ENCODE measurements at places on chromosomes 6 and 20. TPM values are rescaled to one million over a fixed set of nuclear protein-coding genes. Genes with fewer than 3 reads are reported as not detected.

- peaks cover 10% of the 10 kb centered on the region for H3K27me3 ChIP-seq
- H3K4me1 ChIP-seq: no peaks in the 10 kb centered on the region
- H3K36me3 ChIP-seq: no peaks in the 10 kb centered on the region
- DNase-seq: no peak
These were observed 167.5 kb downstream of the SOD2 start for GRCh38 chr6:159525445-159526025.

The HLA-DQA2 gene
- total RNA-seq: not detected

- DNase-seq: no peak
- no peak overlapping the region for H3K4me3 ChIP-seq
- H3K4me1 ChIP-seq: no peaks in the 10 kb centered on the region
- H3K36me3 ChIP-seq: no peaks in the 10 kb centered on the region
- no peaks in the 10 kb centered on the region for H3K27me3 ChIP-seq
These were observed 361.4 kb upstream of the JAG1 start for GRCh38 chr20:11035211-11035610.

The TMC2 gene
- total RNA-seq: not detected

GRCh38 chr6:158645064-158646022 is 800 bp upstream of the DYNLT1 start:
- peaks cover 30% of the 10 kb centered on the region for H3K36me3 ChIP-seq
- peak; percentile 44 for DNase-seq
- no peaks in the 10 kb centered on the region for H3K27me3 ChIP-seq
- H3K4me3 ChIP-seq: peak overlapping the region; percentile 100
- peaks cover 69% of the 10 kb centered on the region for H3K4me1 ChIP-seq

- peak; percentile 30 for DNase-seq
- H3K27me3 ChIP-seq: peaks cover 5% of the 10 kb centered on the region
- no peak overlapping the region for H3K4me3 ChIP-seq
- no peak overlapping the region for H3K27ac ChIP-seq
These were observed 674 bp downstream of the NRSN1 start for GRCh38 chr6:24126586-24127192.

DNA sequence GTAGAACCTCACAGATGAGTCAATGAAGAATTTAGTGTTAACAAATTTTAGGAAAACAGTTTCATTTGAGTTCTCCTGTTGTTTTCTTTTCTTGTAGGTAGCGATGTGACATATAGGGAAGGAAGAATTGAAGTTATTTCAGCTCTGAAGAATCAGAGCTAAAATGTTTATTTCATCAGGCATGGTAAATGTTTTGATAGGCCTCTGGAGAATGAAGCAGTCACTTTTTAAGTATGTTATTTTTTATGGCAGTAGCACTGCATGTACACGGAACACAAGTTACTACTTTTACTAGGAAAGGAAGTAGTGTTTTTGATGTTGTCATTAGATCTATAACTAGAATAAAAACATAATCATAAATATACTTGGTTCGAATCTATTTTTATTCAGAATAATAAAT is 1357.3 kb upstream of the CITED2 start:
- no peak overlapping the region for H3K4me3 ChIP-seq
- no peaks in the 10 kb centered on the region for H3K36me3 ChIP-seq
- no peak overlapping the region for H3K27ac ChIP-seq

- peak overlapping the region; percentile 70 for H3K4me3 ChIP-seq
- peak overlapping the region; percentile 97 for H3K27ac ChIP-seq
- DNase-seq: peak; percentile 72
These were observed 3.8 kb downstream of the DIDO1 start for GRCh38 chr20:62922451-62922921.

DNA sequence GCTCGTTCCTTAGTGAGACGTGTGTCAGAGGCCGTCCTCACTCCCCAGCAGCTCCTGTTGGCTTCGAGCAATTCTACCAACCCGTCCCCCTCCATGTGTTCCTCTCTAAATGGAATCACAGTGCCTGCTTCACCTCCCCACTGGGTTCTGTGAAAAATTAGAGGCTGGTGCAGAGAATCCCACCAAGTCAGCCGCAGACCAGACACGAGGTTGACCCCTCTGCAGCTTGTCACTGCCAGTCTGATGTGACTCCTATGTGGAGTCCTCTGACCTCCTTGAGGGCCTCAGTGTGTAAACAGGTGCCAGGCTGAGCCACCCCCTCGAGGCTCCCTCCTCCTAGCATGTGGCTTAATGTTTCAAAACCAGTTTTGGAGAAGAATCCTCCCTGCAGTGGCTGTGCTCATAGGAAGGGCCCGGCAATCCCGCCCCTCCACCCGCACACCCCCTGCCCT is 12.6 kb upstream of the IRF4 start:
- no peak overlapping the region for H3K27ac ChIP-seq
- H3K4me1 ChIP-seq: peaks cover 16% of the 10 kb centered on the region
- DNase-seq: no peak
- H3K27me3 ChIP-seq: peaks cover 33% of the 10 kb centered on the region
- no peak overlapping the region for H3K4me3 ChIP-seq
- no peaks in the 10 kb centered on the region for H3K36me3 ChIP-seq

- H3K4me1 ChIP-seq: peaks cover 27% of the 10 kb centered on the region
- H3K27me3 ChIP-seq: peaks cover 4% of the 10 kb centered on the region
- DNase-seq: no peak
- no peak overlapping the region for H3K4me3 ChIP-seq
- no peak overlapping the region for H3K27ac ChIP-seq
These were observed 35.3 kb upstream of the EZR start for GRCh38 chr6:158854214-158855101.

The GSTA2 gene
- not detected for total RNA-seq

The BMP7 gene
- total RNA-seq: not detected

DNA sequence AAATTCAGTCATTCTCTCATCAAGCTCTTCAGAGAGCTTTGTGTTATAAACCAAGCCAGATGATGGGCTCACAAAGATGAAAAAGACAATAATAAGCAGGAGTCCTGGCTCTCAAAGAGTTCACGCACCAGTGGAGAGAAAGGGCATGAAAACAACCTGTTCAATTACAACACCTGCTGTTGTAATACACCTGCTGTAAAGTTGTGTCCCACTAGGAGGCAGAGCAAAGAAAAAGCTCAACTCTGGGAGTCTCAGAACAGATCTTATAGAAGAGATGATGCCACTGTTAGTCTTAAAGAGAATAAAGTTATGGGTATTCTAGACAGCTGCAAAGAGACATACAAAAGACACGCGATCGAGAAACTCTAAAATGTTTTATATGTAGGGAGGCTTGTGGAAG is 100.6 kb downstream of the DCDC2 start:
- no peak for DNase-seq
- no peak overlapping the region for H3K27ac ChIP-seq
- no peak overlapping the region for H3K4me3 ChIP-seq
- H3K4me1 ChIP-seq: peaks cover 6% of the 10 kb centered on the region

The MICB gene
- total RNA-seq: 60.8 TPM

DNA sequence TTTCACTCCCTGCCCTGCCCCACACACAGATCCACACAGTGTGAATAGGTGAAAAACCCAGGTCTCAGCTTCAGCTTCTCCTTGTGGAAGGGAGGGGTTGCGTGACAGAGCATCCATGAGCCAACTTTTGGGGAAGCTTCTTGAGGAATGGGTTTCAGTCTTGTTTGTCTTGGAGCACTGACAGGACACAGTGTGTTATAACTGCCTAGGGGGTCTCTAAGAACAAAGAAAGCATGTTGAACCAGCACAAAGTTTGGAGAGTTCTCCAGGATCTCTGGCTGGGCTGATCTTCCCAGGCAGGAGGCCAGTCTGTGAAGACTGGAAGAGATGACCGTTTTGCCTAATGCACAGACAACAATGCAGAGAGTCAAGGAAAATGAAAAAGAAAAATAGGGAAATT is 164.5 kb downstream of the COL12A1 start:
- DNase-seq: no peak
- no peaks in the 10 kb centered on the region for H3K4me1 ChIP-seq
- H3K36me3 ChIP-seq: no peaks in the 10 kb centered on the region
- H3K27me3 ChIP-seq: no peaks in the 10 kb centered on the region

- no peak for DNase-seq
- H3K27me3 ChIP-seq: no peaks in the 10 kb centered on the region
- no peaks in the 10 kb centered on the region for H3K36me3 ChIP-seq
- H3K4me3 ChIP-seq: no peak overlapping the region
- H3K27ac ChIP-seq: no peak overlapping the region
These were observed 66.0 kb downstream of the HS3ST5 start for GRCh38 chr6:114276783-114277182.

DNA sequence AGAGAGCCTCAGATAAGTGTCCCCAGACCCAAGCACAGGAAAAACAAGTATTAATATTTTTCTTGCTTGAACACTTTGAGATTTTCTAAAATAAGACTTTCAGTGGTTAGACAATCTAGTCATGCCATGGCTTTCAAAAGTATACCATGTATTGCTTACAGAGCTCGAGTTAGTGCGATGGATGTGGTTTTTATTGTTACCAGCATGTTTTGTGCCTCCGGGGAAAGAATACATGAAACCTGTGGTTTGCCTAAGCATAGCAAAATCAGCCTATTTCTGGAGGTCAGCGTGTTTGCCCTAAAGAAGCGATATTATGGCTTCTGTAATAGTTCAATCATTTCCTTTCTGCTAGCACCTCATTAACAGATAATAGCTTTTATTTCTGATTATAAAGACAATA is 21.6 kb downstream of the RIN2 start:
- H3K36me3 ChIP-seq: no peaks in the 10 kb centered on the region
- no peak overlapping the region for H3K4me3 ChIP-seq
- H3K27me3 ChIP-seq: no peaks in the 10 kb centered on the region
- H3K4me1 ChIP-seq: peaks cover 13% of the 10 kb centered on the region
- no peak overlapping the region for H3K27ac ChIP-seq

DNA sequence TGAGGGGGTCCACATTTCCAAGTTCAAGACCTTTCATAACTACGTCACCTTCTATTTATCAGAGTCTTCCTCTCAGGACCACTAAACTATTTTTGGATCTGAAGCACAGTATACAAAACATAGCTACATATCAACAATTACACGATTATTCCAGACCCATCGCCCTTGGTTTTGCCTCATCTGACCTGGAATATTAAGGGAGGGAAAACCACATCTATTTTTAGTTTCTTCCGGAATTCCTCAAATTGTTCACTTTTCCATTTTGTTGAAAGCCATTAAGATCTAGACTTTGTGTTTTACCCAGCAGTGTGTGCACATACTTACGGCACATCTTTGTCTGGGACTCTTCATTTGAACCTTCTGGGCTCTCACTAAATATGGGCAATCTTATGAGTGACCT is 12.0 kb upstream of the ADGRF5 start:
- no peaks in the 10 kb centered on the region for H3K36me3 ChIP-seq
- H3K27me3 ChIP-seq: no peaks in the 10 kb centered on the region
- no peak overlapping the region for H3K4me3 ChIP-seq
- H3K27ac ChIP-seq: no peak overlapping the region

- H3K4me1 ChIP-seq: peaks cover 38% of the 10 kb centered on the region
- H3K4me3 ChIP-seq: no peak overlapping the region
- DNase-seq: no peak
These were observed 2.8 kb upstream of the TMEM30A start for GRCh38 chr6:75287424-75287823.

GRCh38 chr20:57048027-57048869 is 218.2 kb downstream of the BMP7 start:
- no peaks in the 10 kb centered on the region for H3K4me1 ChIP-seq
- no peaks in the 10 kb centered on the region for H3K27me3 ChIP-seq
- H3K27ac ChIP-seq: no peak overlapping the region

The FAM209B gene
- 0.80 TPM for total RNA-seq

The FOXC1 gene
- total RNA-seq: 0.08 TPM

- no peaks in the 10 kb centered on the region for H3K27me3 ChIP-seq
- H3K27ac ChIP-seq: no peak overlapping the region
- no peak for DNase-seq
- H3K4me3 ChIP-seq: no peak overlapping the region
- H3K4me1 ChIP-seq: peaks cover 11% of the 10 kb centered on the region
- no peaks in the 10 kb centered on the region for H3K36me3 ChIP-seq
These were observed 28.0 kb upstream of the MCM9 start for GRCh38 chr6:118963003-118963402.

DNA sequence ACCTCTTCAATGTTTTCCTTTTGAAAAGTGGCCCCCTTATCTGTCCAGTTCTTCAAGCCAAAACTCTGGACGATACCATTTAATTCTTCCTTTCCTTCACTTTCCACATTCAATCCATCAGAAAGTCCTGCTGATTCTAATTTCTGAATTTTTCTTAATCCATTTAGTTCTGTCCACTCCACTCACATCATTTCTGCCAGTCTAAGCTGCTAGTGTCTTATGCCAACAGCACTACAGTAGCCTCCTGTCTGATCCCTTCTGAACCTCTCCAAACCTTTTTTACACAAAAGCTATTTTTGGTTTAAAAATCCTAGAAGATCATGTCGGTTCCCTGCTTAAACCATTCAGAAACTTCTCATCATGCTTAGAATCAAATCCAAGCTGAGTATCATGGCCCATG is 24.5 kb upstream of the SNAP25 start:
- no peaks in the 10 kb centered on the region for H3K36me3 ChIP-seq
- H3K4me3 ChIP-seq: no peak overlapping the region
- H3K4me1 ChIP-seq: no peaks in the 10 kb centered on the region
- no peak for DNase-seq

The BFSP1 gene
- total RNA-seq: 2.7 TPM

DNA sequence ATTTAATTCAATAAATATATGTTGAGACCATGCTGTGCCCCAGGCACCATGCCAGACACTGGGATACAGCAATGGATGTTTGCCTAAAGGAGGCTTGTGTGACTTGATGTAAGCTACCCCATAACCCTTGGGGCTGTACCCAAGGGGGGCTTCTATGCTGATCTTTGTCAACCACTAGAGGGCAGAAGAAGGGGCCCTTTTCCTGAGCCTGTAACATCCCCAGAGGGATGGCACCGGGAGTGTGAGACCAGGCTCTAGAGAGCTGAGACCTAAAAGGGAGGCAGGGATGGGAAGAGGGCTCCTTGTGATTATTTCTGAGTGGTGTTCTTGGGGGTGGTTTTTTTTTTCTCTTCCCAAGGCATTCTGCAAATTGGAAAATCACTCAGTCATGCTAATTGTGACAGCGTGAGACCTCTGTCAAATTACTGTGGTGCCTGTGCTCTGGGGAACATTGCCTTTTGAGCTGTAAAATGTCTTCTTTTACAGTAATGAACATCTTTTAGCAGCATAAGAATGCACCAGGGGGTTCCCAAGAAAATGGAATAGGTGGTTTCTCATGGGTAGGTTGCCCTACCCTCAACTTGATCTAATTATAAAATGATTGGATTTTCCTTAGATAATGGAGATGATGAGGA is 138.7 kb upstream of the SLC24A3 start:
- H3K4me1 ChIP-seq: no peaks in the 10 kb centered on the region
- no peak overlapping the region for H3K27ac ChIP-seq
- no peak overlapping the region for H3K4me3 ChIP-seq
